ENCODE measurements at places on chromosomes 2 and 18.

DNA sequence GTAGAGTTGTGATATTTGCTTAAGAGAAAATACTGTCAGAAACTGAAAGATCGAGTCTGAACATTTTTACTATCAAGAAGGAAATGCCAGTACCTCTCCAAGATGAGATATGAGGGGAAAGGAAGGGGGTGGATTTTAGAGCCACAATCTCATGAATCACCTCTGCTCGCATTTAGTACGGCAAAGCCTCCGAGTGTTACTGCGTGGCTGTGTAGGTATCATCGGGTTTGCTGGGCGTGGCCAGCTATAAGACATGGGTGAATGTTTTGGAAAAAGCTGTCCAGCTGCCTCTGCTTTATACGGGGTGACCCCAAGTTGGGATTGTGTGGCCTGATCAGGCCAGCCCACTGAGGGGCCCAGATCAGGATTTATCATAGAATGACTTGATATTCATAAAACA lies 826.4 kb downstream of the SOCS6 start:
- DNase-seq: no peak

GRCh38 chr2:212905640-212906201 lies 245.7 kb downstream of the IKZF2 start:
- DNase-seq: no peak

DNA sequence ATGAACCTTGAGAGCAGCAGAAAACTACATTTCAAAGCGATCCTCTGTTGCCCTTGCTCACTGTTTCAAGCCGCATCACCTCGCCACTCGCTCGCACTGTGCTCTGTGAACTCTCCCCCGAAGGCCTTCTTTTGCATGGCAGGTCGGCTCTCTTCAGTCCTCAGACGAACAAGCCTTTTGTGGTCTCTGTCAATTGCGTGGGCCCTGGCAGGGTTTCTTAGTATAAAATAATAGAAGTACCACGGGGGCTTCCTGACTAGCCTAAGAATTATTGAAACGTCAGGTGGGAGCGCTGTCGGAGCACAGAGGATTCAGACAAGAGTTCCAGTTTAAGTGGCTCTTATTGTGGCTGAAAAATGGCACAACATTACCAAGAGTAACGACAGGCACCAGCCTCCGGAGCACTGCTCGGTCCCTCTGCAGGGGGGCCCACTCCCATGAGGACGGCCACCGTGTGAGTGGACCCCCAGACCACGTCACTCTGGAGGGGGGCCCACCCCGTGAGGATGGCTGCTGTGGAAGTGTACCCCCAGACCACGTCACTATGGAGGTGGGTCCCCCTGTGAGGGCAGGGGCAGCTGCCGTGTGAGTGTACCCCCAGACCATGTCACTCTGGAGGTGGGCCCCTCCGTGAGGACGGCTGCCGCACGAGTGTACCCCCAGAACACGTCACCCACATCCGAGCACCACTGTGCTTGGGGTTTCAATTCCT lies 237.7 kb downstream of the HDAC4 start:
- no peak for DNase-seq

DNA sequence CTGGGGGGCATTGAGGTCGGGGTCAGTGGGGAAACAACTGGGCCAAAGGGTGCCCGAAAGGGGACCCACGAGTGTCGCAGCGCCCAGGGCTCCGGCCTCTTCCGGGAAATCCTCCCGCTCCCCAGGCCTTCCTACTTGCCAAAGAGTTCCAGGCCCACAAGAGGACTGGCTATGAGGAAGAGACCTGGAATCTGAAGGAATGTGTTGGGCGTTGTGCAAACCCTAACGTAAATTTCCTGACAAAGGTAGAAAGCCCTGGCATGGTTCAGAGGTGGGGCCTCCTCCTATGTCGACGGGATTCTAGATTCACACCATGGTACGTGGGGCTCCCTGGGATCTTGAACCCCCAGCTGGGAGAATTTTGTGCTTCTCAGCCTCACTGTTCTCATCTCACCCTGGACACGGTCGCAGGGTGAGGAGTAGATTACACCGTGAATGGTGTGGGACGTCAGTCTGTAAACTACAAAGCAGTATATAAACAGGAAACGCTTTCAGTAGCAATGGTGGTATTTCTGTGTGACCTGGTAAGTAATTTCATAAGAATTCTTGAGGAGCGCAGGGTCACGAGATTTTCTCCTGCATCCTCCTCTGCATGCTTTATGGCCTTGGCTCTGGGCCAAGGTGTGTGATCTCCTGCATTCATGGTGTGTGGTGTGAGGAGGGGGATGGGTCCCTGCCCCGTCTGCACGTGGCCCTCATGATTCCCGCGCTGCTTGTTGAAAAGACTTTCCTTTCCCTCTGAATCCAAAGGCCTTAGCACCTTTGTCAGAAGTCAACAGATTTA lies 868 bp downstream of the HSBP1L1 start:
- DNase-seq: no peak

DNA sequence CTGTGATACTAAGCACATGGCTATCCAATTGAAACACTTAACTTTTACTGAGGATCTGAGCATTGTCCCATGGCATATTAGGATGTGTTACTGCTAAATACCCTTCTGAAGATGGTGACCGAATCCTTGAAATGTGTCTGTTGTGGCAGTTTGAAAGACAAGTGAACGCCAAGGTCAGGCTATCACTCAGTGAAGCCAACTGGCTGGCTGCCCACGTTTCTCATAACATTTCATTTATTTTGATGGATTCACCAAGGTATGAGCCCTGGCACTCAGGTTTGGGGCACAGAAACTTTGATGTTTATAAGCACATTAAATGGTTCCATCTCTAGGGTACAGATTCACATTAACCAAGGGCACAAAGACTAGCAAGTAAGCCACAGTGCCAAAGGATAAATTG lies 850.3 kb downstream of the DPP10 start:
- DNase-seq: no peak

- DNase-seq: no peak
Observed at GRCh38 chr2:196054631-196055030, 14.0 kb downstream of the DNAH7 start.

DNA sequence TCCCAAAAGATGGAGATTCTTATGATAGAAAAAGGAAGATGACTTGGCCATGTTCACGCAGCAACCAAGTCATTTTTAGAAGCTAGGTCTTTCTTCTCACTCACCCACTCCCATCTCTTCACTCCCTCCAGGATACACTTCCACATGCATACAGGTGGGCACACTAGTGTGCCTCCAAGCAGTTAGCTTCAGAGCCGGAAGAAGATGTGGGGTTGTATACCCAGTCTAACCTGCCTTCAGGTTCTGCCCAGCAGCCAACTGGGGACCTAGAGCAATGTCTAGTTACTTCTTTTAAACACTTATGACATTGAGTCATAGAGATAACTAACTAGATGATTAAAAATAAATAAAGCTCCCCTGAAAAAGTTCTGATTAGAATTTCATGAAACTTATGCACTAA lies 21.8 kb upstream of the TANK start:
- DNase-seq: peak; percentile 19

- no peak for DNase-seq
Observed at GRCh38 chr18:51561821-51562220, 364.3 kb upstream of the MEX3C start.

DNA sequence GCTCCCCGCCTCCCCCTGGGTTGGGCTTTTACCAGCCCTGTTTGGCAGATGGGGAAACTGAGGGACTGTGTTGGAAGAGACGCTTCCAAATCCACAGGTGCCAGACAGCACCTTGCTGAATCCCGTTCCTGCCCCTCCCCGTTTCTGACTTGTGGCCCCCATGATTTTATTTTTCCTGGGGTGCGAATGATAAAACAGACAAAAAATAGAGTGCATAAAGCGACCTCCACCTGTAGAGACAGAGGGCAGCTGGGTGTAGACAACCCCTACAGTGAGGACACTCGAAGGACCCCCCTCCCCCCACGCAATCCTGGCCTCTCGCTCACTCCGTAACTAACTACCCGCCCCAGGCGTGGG lies 2.2 kb upstream of the CTDSP1 start:
- no peak for DNase-seq

GRCh38 chr2:10900216-10901109 lies 11.3 kb upstream of the KCNF1 start:
- DNase-seq: peak; percentile 3

DNA sequence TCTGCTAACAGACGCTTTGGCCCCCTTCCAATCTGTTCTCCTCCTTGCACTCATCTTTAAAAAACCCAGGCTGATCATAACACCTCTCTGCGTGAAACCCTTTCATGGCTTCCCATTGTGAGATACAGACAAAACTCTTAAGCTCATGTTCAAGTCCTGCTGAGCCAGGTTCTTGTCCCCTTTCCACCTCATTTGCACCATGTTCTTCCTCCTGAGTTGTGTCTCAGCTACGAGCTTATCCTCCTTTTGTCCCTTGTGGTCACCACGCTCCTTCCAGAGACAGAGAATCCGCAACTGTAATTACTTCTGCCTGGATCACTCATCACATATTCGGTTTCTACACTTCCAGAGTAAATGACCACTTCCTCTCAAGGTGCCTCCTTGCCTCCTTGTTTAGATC lies 238.8 kb downstream of the ACTR3 start:
- no peak for DNase-seq

DNA sequence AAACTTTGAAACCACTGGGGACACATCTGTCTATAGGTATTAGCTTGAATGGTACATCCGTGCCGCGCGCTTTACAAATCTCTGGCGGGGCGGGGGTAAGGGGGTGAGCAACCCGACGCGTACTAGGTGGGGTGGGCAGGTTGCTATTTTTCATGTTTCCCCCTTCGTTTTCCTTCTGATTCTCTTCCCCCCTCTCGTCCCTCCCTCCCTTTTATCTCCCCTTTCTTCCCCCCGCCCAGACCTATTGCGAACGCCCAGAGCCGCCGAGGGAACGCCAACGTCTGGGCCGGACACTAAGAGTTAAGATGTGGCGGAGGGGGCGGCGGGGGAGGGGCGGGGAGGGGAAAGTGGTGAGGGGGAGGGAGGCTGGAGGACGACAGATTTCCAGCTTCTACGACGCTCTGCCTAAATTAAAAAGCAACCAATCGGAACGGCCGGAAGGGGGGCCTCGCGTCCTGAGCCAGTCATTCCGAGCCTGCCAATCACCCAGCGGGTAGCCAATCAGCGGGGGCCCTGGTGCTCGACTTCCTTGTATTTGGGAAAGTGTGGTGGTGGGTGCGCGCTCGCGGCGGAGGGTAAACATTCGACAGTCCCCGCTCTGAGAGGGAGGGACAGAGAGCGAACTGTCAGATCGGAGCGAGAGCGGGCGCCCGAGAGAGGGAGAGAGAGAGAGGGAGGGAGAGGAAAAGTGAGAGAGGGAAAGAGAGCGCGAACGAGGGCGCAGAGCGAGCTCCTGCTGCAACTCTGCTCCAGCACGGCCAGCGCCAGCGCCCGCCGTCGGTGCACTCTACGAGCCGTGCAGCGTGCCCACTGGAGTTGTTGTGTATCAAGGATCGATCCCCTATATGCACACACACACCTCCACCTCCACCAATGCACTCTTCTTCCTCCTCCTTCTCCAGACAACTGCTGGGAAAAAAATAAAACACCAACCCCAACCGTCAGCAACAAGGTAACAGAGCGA lies at the start of gene POU3F3:
POU3F3 (plus strand) TSS at position 582 of the 964 bp plus-strand sequence. CDS start 1,396 bp downstream, outside the sequence.
- peak; percentile 33 for DNase-seq

DNA sequence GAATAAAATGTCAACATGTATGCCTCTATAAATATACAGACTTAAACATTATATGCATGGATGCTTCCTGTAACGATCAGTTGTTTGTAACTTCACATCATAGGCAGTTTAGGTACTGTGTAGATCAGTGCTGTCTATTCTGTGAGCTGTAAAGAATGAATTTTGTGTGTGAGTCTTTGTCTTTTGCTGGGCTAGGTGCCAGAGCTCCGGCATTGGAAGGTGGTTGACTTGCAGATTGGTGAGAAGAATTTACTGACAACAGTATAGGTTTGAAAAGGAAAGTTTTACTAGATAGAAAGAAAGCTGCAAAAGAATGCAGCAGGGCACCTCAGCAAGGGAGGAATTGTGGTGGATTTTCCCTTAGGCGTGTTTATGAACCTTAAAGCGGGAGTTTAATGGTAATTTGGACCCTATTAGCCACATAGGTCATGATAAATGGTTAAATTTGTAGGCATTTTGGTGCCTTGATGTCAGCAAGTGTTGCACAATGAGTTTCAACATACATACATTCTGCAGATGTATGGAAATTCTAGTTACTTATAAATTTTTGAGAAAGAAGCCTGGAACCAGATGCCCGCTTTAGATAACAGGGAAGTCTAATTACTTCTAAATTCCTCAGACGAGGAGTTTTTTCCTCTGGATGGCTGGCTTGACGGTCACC lies 6.7 kb upstream of the QPCT start:
- DNase-seq: no peak

DNA sequence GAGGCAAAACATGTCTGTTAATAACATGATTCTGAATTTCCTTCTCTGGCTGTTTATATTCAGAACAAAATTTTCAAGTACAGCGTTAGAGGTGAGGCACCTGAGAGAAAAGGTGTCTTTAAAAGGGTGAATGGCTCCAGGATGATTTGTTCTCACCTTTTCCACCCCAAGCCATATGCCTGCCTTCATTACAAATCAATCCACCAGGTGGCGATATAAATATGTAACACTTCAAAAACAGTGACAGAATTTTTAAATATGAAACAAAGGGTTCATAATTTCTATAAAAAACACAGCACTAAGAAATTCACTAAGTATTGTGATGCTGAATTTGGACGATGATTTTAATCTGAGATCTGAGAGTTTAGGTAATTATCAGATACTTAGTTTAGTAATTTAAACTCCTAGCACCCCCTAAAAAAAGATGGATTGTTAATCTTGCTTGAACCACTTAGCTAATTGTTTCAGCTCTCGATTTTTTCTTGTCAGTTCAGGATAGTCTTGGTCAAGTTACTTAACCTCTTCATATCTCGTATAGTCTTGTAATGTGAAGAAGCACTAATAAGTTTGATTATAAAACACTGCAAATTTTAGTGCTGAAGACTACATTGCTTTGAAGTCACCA lies 528.8 kb downstream of the CPS1 start:
- DNase-seq: no peak

DNA sequence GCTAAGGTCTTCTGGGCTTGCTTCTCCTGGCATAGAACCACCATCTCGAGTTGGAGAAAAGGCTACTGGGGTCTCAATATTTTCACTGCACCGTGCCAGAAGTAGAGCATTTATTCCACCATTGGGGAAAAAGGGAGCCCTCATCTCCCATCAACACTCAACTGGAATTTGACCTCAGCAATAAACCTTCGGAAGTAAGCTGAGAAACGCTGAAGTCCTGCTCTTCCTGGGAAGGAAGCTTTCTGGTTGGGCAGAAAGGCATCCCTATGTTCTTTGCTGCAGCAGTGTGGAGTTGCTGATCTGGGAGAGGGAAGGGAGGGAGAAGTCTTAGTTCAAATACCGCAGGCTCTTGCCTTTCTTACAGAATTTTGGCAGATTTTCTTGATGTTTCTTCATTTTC lies 368.8 kb downstream of the NUP35 start:
- DNase-seq: no peak

GRCh38 chr2:232484628-232485347 lies 2.8 kb downstream of the ECEL1 start:
- DNase-seq: no peak

GRCh38 chr2:18265614-18266586 lies 294.6 kb downstream of the RDH14 start:
- no peak for DNase-seq

DNA sequence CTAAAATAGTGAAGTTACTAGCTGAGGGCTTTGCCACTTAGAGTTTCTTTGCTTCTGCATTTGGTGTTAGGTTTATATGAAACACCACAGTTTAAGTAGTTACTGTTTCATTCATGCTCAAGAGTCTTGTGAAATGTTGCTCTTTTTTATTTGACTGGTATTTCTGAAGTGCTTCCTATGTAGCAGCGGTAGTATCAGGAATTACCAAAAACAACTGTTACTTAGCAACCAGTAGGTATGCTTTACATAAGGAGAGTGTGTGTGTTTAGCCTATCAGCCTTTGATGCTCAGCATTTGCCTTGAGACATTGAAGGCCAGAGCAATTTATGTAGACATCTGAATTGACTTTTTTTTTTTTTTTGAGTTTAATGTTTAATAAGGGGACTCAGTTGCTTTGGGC lies 3.6 kb downstream of the DIS3L2 start:
- no peak for DNase-seq
